ENCODE measurements at places on chromosomes 2 and 18.

GRCh38 chr2:238024986-238025385, 35.8 kb upstream of the SCLY start:
- no peak for DNase-seq

DNA sequence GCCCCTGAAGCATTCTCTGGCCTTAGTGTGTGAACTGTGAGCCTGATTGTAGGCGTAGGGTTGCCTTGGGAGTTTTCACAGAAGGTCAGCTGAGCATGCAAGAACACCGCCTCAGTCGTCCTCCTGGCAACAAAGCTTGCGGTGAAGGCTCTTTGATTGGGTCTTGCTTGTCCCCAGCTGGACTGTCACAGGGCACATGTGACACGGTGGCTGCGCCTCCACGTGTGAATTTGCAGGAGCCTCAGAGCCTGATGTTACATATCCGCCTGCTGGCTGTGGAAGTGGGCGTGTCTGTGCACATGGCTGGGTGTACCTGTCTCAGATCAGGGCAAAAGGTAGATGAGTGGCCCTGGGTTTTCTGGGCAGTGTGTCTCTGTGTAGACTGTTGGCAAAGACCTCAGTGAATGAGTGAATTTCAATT, 228.7 kb downstream of the HAUS1 start:
- no peak for DNase-seq

DNA sequence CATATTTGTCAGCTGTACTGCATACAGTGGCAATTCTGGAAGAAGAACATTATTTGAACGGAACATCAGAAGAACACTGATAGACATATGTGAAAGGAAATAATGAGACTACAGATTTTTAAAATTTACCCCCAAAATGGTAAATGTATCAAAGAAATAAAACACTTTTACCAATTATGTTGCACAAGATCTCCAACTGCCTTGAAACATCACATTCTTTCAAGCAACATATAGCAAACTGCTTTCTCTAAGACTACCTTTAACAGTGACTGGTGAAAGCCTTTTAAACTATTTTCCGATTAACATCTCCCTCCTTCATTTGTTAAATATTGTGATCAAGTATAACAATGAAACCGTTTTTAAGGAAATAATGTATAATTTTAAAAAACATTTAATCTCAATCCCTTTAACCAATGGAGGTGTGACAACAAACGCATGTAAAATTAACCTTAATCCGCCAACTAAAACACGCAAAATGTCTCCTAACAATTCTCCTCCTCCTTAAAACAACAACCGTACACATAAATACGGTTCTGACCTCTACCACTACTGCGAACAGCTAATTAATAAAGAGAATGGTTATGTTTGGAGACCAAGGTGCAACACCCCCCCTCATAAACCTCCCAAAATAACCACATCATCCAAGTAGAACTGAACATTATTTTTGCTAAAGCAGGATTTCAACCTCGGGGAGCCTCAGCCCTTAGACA, 2.4 kb downstream of the FBXO11 start:
- no peak for DNase-seq

DNA sequence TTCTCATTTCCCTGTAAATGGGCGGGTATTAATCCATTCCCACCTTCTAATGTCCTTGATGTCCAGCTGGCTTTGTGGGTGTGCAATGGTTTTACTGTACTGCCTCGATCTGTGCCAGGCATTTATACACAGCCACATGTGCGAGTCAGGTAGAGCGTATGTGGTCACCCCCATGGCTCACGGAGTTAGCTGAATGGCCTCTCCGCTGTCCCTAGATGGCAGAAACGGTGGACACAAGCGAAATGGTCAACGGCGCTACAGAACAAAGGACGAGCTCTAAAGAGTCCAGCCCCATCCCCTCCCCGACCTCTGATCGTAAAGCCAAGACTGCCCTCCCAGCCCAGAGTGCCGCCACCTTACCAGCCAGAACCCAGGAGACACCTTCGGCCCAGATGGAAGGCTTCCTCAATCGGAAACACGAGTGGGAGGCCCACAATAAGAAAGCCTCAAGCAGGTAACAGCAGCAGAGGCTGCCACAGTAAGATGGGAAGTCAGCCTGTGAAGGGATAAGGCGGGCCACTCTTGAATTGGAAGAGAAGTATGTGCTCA, 59.1 kb upstream of the EML6 start:
- no peak for DNase-seq
